ENCODE measurements at places on chromosomes 2 and 18.
A peak's percentile ranks its signal among the peaks of the same experiment; 100 is the strongest.

DNA sequence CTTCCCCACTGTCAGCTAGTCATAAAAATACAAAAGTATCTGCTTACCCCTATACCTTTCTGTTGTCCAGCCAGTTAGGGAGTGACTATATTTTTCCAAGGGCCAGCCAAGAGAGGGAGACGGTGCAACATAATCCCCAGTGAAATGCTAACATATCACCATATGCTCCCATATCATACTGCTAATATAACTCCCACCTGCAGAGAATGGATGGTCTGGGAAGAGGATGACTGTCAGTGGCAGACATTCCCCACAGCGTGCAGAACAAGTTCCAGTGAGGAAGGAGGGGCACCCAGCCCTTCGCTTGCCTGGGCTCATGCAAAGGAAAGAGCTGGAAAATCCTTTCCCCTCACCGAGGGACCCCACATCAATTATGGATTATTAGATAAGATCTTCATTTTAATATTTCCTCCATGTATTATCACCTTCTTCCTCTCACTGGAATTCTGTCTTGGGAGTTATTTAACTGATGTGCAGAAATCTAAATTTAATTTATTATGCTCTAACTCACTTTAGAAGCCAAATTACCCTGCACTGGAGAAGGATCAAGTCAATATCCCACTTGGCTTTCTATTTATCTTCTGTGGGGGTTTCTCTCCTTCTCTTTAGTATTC lies 135.6 kb downstream of the GALNT14 start:
- no peak for DNase-seq

- peak; percentile 51 for DNase-seq
Observed at GRCh38 chr2:231152800-231153557, 28.1 kb upstream of the HTR2B start.

GRCh38 chr2:145137211-145137610 lies 617.3 kb upstream of the ZEB2 start:
- no peak for DNase-seq

DNA sequence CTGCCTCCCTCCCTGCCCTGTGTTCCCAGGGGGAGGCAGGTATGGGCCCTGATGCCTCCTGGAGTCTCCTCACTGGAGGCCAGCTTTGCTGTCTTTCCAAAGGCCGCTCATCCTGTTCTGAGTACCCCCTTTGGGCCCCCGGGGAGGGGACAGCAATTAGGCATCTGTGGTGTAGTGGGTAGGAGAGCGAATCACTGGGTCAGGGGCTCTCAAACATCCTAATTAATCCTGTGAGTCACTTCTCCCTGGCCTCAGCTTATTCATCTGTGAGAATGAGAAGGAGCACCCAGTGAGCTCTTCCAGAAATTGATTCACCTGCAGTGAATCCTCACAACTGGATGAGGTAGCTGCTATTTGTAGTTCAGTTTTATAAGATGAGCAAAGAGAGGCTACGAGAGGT lies 16.4 kb downstream of the TET3 start:
- DNase-seq = peak; percentile 36

GRCh38 chr2:151967829-151968722 lies 130.8 kb downstream of the CACNB4 start:
- DNase-seq = no peak

DNA sequence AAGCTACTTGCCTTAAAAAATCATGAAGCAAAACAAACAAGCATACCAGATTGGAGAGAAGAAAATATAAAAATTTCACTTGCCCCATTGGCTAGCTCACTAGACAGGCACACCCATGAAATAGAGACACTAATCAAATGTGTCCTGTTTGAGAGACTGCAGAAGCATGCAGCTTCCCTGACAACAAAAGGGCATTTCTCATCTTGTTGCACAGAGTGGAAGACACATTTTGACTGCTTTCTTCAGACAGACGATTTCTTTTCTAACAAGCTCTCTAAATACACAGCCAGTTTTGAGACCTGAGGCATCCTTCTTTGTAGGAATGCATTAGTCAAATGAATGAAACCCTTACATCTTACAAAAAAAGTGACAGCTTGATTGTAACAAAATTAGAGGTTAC lies 1558.6 kb upstream of the NXPH2 start:
- no peak for DNase-seq

Data from fibroblast of mammary gland (primary cell).